ENCODE measurements at places on chromosomes 13 and 19.
A peak's percentile ranks its signal among the peaks of the same experiment; 100 is the strongest.

GRCh38 chr19:43525836-43526771 is 897 bp downstream of the ETHE1 start:
- no peak for DNase-seq

- DNase-seq: peak; percentile 36
Measured at GRCh38 chr13:39411511-39411910, 191.5 kb downstream of the LHFPL6 start.

DNA sequence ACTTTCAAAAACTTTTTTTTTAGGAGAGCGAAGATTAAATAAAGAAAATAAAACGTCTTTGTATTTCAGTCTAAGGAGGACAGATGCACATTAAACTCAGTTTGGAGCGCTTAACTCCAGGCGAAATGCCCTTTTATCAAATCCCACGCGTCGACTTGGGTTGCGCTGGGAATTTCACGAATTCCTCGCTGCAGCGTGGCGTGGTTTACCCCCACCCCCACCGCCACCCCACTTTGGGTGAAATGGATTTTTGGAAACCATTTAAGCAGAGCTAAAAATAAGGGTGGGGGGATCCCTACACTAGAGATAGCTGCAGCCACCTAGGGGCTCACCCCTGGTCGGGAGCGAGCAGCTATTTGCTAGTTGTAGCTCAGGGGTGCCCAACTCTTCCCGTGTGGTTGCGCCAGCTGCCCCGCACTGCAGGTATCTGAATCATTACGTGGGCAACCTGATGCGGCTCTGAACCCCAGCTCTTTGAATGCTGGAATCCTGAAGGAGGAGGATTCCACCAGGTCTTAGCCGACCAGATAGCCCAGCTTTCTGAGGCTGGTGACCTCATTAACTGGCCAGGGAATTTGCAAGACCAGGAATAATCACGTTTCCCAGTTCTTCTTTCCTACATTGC is 6.5 kb upstream of the TSHZ3 start:
- no peak for DNase-seq

DNA sequence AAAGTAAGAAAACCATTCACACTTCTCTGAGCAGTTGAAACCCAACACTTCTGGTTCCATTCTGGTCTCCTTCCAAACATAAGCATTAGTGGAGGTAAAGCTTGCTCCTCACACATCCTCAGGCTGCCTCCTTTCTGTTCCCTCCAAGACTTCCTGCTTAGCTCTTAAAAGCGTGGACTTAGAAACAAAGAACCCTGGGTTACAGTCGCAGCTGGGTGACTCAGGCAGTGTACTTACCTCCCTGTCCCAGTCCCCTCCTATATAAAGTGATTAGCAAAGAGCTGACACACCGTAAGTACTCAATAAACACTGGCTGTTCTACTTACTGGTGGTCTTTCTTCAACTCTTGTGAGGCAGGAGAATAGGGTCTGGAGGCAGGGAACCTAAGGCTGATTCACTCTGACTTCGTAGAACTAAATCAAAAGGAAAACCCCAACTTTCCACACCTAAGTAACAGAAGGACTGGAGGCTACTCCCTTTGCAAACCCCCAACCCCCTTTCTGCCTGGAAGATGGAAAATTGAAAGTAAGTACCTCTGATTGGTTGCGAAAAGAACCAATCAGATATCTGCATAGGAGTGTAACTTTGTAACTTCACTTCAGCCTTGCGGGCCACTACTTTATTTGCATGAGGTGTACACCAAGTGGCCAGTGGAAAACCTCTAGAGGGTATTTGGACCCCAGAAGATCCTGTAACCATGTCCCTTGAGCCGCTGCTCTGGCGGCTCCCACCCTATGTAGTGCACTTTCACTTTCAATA is 165.4 kb downstream of the SUCLA2 start:
- DNase-seq: no peak

GRCh38 chr19:56866538-56866937 is 26.0 kb upstream of the PEG3 start:
- no peak for DNase-seq

GRCh38 chr13:114140906-114141250 is 8.5 kb upstream of the RASA3 start:
- no peak for DNase-seq

DNA sequence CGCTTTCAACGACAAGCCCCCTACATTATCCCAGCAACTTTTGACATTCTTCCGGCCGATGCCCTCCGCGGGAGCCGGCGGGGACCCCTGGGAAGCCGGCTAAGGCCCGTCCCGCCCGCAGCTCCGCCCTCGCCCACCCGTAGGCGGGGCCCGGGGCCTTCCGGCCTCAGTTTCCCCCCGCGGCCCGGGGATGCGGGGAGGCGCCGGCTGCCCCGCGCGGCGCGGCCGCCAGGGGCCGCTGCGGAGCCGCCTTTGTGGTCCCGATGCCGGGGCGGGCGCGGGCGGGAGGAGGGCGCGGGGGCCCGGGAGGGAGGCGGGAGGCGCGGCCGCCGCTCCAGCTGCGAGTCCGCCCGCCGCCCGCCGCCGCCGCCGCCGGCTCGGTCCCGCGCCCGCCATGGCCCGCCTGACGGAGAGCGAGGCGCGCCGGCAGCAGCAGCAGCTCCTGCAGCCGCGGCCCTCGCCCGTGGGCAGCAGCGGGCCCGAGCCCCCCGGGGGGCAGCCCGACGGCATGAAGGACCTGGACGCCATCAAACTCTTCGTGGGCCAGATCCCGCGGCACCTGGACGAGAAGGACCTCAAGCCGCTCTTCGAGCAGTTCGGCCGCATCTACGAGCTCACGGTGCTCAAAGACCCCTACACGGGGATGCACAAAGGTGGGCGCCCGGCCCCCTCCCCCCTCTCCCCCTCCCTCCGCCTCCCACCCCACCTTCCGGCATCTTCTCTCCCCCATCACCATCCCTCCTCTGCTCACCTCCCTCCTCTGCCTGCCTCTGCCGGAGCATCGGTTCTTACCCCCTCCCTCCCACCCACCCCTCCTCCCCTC is at the start of gene CELF5:
Gene CELF5 (plus strand): TSS at position 316 of the 823 bp plus-strand sequence. CDS start 79 bp downstream, at position 395.
- DNase-seq: peak; percentile 11

- peak; percentile 93 for DNase-seq
Measured at GRCh38 chr13:110216398-110217041, 90.4 kb downstream of the COL4A1 start.

DNA sequence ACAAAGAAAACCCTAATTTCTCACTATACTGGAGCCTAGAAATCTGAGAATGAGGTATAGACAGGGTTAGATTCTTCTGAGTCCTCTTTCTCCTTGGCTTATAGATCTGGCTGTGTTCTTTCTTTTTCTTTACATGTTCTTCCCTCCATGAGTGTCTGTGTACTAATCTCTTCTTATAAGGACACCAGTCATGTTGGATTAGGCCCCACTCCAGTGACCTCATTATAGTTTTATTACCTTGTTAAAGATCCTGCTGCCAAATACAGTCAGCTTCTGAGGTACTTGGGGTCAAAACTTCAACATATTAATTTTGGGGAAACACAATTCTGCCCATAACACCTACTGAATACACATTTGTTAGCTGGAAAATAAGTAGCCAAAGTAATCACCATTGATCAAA is 302.6 kb downstream of the PCDH9 start:
- DNase-seq: no peak

DNA sequence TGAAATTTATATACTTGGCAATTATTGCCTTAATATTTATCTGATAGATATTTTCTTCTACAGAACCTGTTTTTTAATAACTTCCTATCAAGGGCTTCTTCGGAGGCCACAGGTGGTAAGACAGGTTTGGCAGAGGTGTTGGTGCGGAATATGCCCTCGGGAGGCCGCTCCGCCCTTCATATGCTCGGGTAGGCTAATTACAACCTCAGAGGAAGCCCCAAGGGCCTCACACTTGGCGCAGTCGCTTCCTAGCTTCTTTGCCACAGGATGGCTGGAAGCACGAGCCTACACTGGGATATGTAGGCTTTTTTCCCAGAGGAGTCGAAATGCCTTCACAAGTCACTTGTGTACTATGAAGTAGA is 68.8 kb downstream of the LMO7 start:
- DNase-seq: no peak

- DNase-seq: no peak
Measured at GRCh38 chr13:26060357-26060756, 8.5 kb upstream of the SHISA2 start.

- DNase-seq: peak; percentile 75
Measured at GRCh38 chr13:44022196-44022595, 142.5 kb downstream of the LACC1 start.

- no peak for DNase-seq
Measured at GRCh38 chr13:93589788-93590187, 363.2 kb downstream of the GPC6 start.

- peak; percentile 91 for DNase-seq
Measured at GRCh38 chr19:35352448-35353304, 5.0 kb downstream of the FFAR1 start.

DNA sequence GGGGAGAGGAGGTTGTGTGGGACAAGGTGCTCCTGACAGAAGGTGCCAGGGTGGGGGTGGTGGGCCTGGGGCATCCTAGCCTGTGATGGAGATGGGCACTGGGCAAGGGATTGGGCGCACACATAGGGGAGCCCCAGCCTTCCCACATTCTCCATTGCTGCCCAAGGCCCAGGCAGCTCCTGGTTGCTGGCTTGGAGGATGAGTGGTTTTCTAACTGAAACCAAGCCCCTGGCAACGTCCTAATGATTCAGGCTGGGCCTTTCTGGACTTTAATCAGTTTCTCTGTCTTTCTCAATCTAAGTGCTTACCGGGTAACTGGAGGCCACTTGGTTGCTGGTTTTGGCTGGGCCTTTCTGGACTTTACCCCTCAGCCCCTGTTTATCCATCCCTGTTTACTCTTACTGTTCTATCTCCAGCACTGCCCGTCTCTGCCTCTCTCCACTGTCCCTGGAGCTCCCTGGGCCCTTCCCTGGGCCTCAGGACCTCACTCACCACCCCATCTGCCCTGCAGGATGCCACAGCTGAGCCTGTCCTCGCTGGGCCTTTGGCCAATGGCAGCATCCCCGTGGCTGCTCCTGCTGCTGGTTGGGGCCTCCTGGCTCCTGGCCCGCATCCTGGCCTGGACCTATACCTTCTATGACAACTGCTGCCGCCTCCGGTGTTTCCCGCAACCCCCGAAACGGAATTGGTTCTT is 354 bp downstream of the CYP4F3 start:
- no peak for DNase-seq

DNA sequence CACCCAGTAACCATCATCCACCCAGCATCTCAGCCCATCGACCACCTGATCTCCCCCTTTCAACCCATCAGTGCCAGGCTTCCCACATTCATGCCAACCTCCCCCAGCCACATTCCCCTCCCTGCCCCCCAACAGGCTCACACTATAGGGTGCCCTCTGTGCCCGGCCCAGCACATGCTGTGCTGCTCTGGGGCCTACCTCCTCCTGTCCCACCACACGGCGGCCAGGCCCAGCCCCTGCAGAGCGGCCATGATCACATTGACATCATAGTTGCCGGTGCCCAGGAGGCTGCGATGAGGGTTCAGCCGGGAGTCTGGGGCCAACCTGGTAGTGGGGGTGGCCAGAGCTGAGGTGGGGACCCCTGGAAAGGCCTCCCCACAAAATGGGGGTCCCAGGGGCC is 3.6 kb downstream of the JOSD2 start:
- DNase-seq: no peak

GRCh38 chr19:952680-953444 is 27.0 kb downstream of the ARID3A start:
- peak; percentile 43 for DNase-seq

GRCh38 chr13:55653497-55653896 is 1487.2 kb upstream of the PRR20A start:
- no peak for DNase-seq

DNA sequence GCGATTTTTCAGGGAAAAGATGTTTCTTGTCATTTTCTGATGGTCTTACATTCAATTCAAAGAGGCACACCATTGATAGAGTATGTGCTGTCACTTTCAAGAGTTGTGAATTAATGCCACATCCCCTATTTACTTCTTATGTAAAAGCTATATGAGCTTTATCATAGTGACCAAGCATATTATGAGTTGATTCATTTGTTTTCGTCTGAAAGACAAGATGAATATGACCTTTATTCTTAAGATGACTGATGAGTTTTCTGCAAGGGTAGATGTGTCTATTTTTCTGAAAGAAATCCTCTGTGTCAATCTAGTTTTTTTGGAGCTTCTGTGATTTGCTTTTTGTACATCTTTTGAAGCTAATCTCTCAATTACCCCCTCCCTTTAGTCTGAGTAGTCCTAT is 676.3 kb upstream of the ARGLU1 start:
- no peak for DNase-seq

- no peak for DNase-seq
Measured at GRCh38 chr13:35478271-35479037, 2.0 kb upstream of the MAB21L1 start.

GRCh38 chr19:33359581-33359980 is 13.9 kb upstream of the CEBPG start:
- no peak for DNase-seq

- DNase-seq: no peak
Measured at GRCh38 chr19:36745870-36746269, 26.7 kb downstream of the ZNF850 start.

- no peak for DNase-seq
Measured at GRCh38 chr13:22143671-22144070, 472.8 kb downstream of the FGF9 start.

DNA sequence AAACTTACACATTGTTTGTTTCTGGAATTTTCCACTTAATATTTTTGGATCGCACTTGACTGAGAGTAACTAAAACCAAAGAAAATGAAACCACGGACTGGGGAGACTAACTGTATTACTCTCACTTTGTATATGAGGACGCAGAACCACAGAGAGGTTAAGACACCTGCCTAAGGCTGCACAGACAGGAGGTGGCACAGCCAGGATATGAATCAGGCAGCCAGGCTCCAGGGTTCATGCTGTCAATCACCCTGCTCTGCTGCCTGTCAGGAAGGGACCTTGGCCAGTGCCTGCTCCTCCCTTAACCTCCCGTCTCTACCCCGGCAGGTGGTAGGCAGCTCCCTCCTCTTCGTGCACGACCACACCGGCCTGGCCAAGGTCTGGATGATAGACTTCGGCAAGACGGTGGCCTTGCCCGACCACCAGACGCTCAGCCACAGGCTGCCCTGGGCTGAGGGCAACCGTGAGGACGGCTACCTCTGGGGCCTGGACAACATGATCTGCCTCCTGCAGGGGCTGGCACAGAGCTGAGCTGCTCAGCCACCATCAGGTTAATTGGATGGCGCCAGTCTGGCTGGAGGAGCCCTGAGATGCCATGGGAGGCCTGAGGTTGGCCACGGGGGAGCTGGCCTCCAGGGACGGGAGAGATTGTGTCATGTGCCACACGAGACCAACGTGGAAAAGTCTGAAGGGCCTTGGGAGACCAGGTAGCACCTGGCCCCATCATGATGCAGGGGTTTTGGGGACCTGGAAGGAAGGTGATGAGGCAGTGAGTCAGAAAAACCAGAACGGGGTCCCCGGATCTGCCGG is 11.0 kb downstream of the ACTMAP start:
- no peak for DNase-seq

- no peak for DNase-seq
Measured at GRCh38 chr13:31950111-31950815, 81.3 kb upstream of the FRY start.

GRCh38 chr13:74891610-74892009 is 590.4 kb downstream of the TBC1D4 start:
- DNase-seq: peak; percentile 81

- DNase-seq: peak; percentile 50
Measured at GRCh38 chr13:111247552-111247951, 72.9 kb upstream of the TEX29 start.

- no peak for DNase-seq
Measured at GRCh38 chr13:71488201-71488600, 378.8 kb downstream of the DACH1 start.

GRCh38 chr19:56101095-56101494 is 20.0 kb downstream of the ZNF787 start:
- no peak for DNase-seq

- DNase-seq: no peak
Measured at GRCh38 chr13:70911286-70911685, 803.0 kb upstream of the KLHL1 start.
